ENCODE measurements at places on chromosomes 12 and 14. TPM values are rescaled to one million over a fixed set of nuclear protein-coding genes. Genes with fewer than 3 reads are reported as not detected.

GRCh38 chr12:27284751-27285150 lies 40.7 kb downstream of the STK38L start:
- peak; percentile 30 for DNase-seq

DNA sequence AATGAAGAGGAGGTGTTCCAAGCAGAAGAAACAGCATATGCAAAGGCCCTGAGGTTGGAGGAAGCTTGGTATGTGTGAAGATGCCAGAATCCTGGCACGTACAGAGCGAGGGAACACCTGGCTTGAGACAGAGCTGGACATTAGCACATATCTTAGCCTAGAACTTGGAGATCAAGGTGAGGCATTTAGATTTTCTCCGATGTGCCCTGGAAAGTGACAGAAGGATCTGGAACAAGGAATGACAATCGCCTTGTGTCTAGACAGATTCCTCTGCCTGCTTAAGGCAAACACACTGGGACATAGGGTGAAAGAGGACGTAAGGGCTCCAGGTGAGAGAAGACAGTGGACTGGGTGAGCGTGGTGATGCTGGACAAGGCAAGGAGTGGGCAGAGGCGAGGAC lies 32.2 kb upstream of the NOS1 start:
- no peak for DNase-seq

DNA sequence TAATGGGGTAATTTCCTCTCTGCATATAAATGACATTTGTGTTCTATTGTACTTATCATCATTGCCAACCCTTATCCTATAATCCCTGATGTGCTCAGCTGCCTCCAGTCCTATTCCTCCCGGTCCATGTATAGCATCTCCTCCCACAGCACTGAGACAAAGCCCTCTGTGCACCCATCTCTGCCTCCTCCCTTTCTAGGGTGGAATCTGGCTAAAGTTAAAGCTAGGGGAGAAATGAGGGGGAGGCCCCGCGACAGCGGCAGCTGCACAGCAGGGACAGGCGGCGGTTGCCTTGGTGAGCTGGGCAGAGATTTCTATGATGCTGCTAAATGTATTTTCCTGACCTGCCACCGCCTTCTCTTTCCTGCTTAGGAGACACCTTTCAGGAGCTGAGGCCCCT lies 12.8 kb upstream of the ZDHHC22 start:
- DNase-seq = no peak

GRCh38 chr14:94346841-94347240 lies 23.7 kb upstream of the SERPINA6 start:
- DNase-seq = no peak

DNA sequence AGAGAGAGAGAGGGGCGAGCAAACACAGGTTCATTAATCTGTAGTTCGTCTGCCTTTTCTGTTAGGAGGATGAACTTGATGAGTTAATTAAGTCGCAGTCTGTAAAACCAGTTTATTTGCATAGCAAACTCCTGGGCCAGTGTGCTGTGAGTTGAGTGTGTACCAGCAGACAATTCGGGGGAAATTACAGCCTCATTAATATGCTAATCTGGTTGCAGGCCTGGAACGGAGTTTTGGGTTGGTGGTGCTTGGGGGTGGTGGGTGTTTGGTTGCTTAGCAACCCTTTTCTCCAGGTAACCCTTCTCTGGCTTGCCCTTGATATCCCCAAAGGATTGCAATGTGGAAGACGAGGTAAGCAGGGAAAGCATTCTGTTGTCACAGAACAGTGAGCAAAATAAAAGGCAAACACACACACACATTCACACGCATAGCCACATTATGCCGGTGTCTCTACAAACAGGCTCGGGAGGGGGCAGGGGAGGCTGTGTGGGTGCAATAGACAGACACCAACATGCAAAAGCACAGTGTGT lies 29.2 kb upstream of the LHX5 start:
- no peak for DNase-seq

- DNase-seq = no peak
These were observed 836.7 kb upstream of the FOXG1 start for GRCh38 chr14:27929797-27930347.

GRCh38 chr14:104554608-104555429 lies 24.7 kb upstream of the C14orf180 start:
- no peak for DNase-seq

The MANSC1 gene
- total RNA-seq = 9.9 TPM

DNA sequence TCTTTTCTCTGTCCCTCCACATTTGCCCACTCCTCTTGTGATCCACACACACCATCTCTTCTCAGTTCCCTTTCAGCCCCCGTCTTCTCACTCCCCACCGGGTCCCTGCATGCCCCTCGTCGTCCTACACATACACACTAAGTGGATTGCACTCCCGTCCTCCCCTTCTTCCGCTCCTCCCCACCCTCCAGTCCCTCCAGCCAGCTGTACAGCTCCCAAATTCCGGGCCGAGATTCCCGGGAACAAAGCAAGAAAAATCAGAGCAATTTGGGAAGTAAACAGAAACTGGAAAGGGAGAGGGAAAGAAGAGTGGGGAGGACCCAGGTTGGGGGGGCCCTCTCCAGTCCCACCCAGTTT lies 282 bp upstream of the IGFBP6 start:
- DNase-seq = peak; percentile 29

DNA sequence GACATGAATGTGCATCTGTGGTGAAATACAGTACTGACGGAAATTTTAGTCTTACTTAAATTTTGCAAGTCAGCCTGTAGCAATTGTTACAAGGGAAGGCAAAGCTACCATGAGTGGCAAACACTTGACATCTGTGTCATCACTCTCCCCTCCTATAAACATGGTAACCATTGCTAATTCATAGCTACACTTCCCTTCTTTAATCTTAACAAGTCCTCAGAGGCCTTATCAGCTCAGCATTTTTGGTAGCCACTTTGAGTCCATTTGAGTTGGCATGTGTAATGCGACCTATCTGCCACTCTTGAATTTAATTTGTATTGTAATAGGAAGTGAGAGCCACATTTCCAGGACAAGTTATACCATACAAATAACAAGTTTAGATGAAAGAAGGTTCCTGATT lies 218.1 kb downstream of the RMST start:
- no peak for DNase-seq

DNA sequence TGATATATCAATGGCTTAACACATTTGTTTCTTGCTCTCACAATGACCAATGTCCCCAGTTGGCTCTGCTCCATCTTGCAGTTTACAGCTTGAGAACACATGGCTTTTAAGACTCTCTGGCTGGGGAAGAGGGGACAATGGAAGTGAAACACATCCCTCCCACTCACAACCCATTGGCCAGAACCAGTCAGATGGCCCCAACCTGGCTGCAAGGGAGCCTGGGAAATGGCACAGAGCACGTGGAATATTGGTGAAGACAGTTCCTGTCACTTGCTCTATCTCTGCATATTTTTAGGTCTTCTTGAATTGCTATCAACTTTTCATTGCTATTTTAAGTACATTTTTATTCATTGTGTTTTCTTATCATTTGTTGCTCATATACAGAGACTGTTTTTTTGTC lies 345.4 kb downstream of the MED13L start:
- no peak for DNase-seq

GRCh38 chr12:68538726-68539614 lies 71.7 kb upstream of the RAP1B start:
- DNase-seq = no peak

GRCh38 chr12:32698285-32698684 lies 19.2 kb downstream of the DNM1L start:
- no peak for DNase-seq

- no peak for DNase-seq
These were observed 142.5 kb upstream of the RTL1 start for GRCh38 chr14:101046071-101046470.

DNA sequence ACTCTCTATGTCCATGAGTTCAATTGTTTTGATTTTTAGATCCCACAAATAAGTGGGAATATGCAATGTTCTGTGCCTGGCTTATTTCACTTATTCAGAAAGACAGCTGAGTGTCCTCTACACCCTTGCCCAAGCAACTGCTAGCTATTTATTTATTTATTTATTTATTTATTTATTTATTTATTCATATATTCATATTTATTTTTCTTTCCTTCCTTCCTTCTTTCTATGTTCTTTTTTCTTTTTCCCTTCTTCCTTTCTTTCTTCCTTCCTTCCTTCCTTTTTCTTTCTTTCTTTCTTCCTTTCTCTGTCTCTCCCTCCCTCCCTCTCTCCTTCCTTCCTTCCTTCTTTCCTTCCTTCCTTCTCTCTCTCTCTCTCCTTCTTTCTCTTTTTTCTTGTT lies 563.4 kb downstream of the BCL11B start:
- DNase-seq = no peak

- DNase-seq = peak; percentile 60
These were observed 130.9 kb upstream of the PLEKHA5 start for GRCh38 chr12:18998343-18999261.

GRCh38 chr12:7079826-7080125 lies 12.5 kb downstream of the C1R start:
- DNase-seq = peak; percentile 89
